ENCODE measurements at places on chromosomes 1 and 21. TPM values are rescaled to one million over a fixed set of nuclear protein-coding genes. Genes with fewer than 3 reads are reported as not detected.

GRCh38 chr1:92945748-92946270 is 15.5 kb downstream of the DIPK1A start:
- no peak overlapping the region for H3K27ac ChIP-seq
- H3K27me3 ChIP-seq: no peaks in the 10 kb centered on the region
- no peak overlapping the region for H3K4me3 ChIP-seq
- H3K4me1 ChIP-seq: peaks cover 19% of the 10 kb centered on the region

DNA sequence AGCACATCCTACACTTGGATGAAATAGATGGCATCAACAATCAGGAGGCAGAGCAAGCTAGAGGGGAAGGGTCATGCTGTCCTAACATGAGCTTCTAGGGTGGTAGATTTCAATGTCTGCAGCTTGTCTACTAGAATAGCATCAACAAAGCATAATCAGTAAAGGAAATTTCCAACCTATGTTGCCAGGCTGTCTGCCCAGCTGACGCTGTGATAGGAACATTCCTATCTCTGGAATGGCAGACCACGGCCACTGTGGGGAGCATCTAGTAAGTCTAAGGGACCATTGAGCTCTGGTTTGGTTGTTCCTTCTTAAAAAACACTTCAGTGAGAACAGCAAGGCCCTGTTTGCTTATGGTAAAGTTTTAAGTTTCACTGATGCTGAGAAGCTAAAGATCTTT is 206.8 kb downstream of the PAPPA2 start:
- no peaks in the 10 kb centered on the region for H3K4me1 ChIP-seq
- H3K4me3 ChIP-seq: no peak overlapping the region
- no peak for DNase-seq
- no peak overlapping the region for H3K27ac ChIP-seq
- H3K36me3 ChIP-seq: no peaks in the 10 kb centered on the region
- no peaks in the 10 kb centered on the region for H3K27me3 ChIP-seq

DNA sequence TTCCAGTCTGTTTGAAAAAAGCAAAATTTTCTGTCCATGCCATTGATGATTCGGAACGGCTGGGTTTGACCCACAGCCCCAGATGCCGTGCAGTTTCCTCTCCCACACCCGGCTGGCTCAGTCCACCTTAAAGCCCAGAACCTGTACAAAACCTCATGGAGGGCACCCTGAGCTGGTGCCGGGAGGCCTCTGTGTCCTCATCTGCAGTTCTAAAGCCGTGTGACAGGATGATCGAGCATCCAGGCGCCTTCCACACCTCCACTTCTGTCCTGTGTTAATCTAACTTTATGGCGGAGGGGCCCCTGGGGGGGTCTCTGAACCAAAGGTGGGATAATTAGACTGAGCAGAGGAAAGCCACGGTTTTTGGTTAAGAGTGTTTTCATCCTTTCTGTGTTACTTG is 49.6 kb downstream of the SLC37A1 start:
- no peak for DNase-seq
- H3K4me3 ChIP-seq: no peak overlapping the region
- H3K27me3 ChIP-seq: no peaks in the 10 kb centered on the region
- peaks cover 54% of the 10 kb centered on the region for H3K36me3 ChIP-seq

DNA sequence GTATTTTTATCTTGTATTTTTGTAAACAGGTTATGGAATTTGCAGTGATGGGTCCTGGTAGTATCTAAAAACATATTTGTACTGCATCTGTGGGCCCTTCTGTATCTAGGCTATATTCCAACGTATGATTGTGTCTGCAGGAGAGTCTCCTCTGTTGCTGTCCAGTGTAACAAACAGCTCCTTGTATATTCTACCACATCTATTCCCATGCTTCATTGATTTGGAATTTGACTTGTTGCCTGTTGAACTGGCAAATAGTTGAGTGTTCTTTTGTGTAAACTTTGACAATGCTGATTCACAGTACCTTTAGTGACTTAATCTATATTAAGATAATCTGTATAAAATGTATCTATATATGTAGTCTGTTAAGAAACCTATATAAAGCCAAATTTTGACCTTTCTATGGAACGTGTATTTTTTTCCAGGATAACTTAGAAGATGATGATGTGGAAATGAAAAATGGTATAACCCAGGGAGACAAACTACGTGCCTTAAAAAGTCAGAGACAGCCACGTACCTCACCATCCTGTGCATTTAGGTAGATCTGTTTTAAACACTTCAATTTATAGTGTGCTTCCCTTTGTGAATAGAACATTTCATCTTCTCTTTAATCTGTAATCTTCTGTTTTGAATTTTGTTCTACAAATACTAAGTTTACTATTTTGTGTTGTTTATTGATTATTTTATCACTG is 43.4 kb upstream of the GPR88 start:
- no peak overlapping the region for H3K27ac ChIP-seq
- no peaks in the 10 kb centered on the region for H3K27me3 ChIP-seq
- peaks cover 71% of the 10 kb centered on the region for H3K36me3 ChIP-seq
- H3K4me3 ChIP-seq: no peak overlapping the region
- no peaks in the 10 kb centered on the region for H3K4me1 ChIP-seq

DNA sequence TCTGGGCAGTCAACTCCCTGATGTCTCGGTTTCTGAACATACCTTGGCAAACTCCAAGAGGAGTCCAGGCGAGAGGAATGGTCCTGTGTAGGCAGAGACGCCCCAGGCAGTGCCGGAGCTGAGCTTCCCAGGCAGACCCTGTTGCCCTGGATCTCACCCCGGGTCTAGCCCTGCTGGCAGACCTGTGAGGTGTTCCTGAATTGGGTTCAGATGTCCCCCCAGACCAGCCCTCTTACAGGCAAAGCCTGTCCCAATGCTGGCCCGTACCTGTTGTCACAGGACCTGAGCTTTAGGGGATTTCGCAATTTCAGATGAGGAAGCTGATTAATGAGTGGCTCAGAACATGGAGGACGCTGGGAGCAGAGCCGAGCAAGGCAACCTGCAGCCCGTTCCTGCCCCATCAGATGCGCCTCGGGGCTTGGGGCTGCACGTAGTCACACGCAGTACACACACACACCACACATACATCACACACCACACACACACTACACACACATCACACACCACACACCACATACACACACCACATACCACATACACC is 38.5 kb upstream of the PDE9A start:
- H3K4me3 ChIP-seq: peak overlapping the region; percentile 51
- DNase-seq: peak; percentile 39
- H3K27ac ChIP-seq: peak overlapping the region; percentile 55
- no peaks in the 10 kb centered on the region for H3K27me3 ChIP-seq
- H3K4me1 ChIP-seq: peaks cover 38% of the 10 kb centered on the region

DNA sequence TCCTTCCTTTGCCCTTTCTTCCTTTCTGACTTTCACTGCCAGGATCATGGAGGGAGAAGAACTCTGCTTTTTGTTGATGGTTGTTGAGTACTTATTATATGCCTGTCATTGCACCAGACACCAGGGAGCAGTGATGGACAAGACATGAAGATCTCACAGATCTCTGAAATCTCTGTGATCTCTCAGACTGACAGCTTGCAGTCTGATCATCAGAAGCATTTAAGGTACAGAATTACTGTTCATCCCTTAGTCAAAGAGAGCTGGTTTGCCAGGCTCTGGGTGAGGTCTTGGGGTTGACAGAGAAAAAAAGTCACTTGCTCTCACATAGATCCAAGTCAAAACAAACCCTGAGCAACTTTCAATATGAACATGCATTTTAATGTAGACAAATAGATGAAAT is 299.5 kb upstream of the FMN2 start:
- no peak overlapping the region for H3K27ac ChIP-seq
- no peaks in the 10 kb centered on the region for H3K36me3 ChIP-seq
- no peak for DNase-seq

GRCh38 chr1:20601129-20601825 is 12.4 kb downstream of the CDA start:
- H3K4me3 ChIP-seq: no peak overlapping the region
- no peaks in the 10 kb centered on the region for H3K36me3 ChIP-seq
- no peaks in the 10 kb centered on the region for H3K4me1 ChIP-seq
- H3K27me3 ChIP-seq: no peaks in the 10 kb centered on the region
- no peak overlapping the region for H3K27ac ChIP-seq

DNA sequence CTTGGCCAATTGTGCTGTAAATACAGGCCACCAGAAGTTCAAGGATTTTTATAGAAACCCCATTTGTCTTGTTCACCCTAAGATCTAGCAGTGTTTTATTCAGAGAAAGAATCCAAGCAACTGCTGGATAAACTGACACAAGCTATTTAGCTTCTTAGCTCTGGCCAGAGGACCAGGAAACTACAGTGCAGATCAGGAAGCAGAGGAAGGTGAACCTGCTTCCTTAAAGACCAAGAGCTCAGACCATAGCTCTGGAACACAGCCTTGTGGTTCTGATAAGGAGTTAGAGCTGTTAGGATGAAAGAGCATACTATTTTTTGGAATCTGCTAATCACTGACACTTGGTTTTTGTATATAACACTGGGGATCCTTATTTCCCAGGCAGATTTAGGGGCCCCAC is 5.2 kb upstream of the CCDC17 start:
- no peaks in the 10 kb centered on the region for H3K4me1 ChIP-seq
- peaks cover 73% of the 10 kb centered on the region for H3K36me3 ChIP-seq
- no peak overlapping the region for H3K4me3 ChIP-seq
- no peaks in the 10 kb centered on the region for H3K27me3 ChIP-seq
- no peak overlapping the region for H3K27ac ChIP-seq
- no peak for DNase-seq

GRCh38 chr1:236421022-236421421 is 26.9 kb downstream of the EDARADD start:
- H3K27ac ChIP-seq: no peak overlapping the region

GRCh38 chr1:24732186-24732885 is 12.9 kb upstream of the CLIC4 start:
- H3K4me3 ChIP-seq: no peak overlapping the region
- no peaks in the 10 kb centered on the region for H3K36me3 ChIP-seq
- H3K4me1 ChIP-seq: no peaks in the 10 kb centered on the region
- no peak overlapping the region for H3K27ac ChIP-seq

GRCh38 chr1:43436371-43436770 is 17.4 kb downstream of the HYI start:
- no peak for DNase-seq
- H3K27ac ChIP-seq: no peak overlapping the region
- H3K4me3 ChIP-seq: no peak overlapping the region
- peaks cover 63% of the 10 kb centered on the region for H3K36me3 ChIP-seq

GRCh38 chr1:91502672-91503184 is 2.1 kb downstream of the CDC7 start:
- H3K36me3 ChIP-seq: no peaks in the 10 kb centered on the region
- DNase-seq: no peak
- H3K4me1 ChIP-seq: peaks cover 13% of the 10 kb centered on the region
- no peak overlapping the region for H3K4me3 ChIP-seq
- H3K27ac ChIP-seq: no peak overlapping the region
- no peaks in the 10 kb centered on the region for H3K27me3 ChIP-seq

DNA sequence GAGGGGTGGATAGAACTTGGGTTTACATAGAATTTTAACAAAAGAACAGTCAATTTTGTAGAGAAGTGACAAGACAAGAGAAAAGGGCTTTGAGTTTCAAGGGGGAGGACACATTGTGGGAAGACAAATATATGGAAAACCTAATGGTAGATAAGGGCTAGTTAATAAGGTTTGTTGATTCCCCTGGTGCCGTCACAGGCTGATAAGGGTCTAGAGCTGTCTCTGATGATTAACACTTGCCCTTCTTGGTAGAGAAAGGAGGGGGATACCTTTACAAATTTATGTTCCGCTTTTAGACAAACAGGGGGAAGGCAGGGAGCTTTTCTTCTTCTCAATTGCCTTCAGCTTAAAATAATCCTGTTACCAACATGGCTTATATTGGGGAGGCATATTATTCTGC is 124.3 kb downstream of the ETS2 start:
- no peaks in the 10 kb centered on the region for H3K4me1 ChIP-seq
- no peak overlapping the region for H3K27ac ChIP-seq
- H3K4me3 ChIP-seq: no peak overlapping the region
- H3K36me3 ChIP-seq: no peaks in the 10 kb centered on the region
- DNase-seq: no peak

- no peak overlapping the region for H3K27ac ChIP-seq
- no peaks in the 10 kb centered on the region for H3K27me3 ChIP-seq
- H3K4me3 ChIP-seq: no peak overlapping the region
These were observed 307.3 kb downstream of the PTPRU start for GRCh38 chr1:29543586-29543985.

- H3K27ac ChIP-seq: no peak overlapping the region
- H3K4me1 ChIP-seq: no peaks in the 10 kb centered on the region
- no peak overlapping the region for H3K4me3 ChIP-seq
- H3K36me3 ChIP-seq: no peaks in the 10 kb centered on the region
- H3K27me3 ChIP-seq: peaks cover 15% of the 10 kb centered on the region
- DNase-seq: no peak
These were observed 271.7 kb downstream of the DUSP10 start for GRCh38 chr1:221470000-221470698.

DNA sequence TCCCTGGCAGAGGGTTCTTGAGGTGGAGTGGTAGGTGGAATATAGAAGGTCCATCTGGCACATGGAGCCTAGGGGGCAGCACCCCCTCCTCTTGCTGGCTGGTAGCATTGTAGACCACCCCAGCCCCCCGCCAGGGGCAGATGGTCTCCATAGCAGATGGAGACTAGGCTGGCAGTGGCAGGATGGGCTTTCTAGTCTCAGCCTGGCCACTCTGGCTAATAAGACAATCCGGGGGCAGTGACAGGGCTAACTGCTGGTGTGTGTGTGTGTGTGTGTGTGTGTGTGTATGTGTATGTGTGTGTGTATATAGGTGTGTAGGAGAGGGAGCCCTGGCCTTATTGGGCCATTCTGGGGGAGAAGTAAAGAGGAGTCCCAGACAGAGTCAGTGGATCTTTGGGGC is 16.1 kb downstream of the UTP11 start:
- peaks cover 42% of the 10 kb centered on the region for H3K4me1 ChIP-seq
- DNase-seq: no peak
- no peaks in the 10 kb centered on the region for H3K27me3 ChIP-seq
- peaks cover 23% of the 10 kb centered on the region for H3K36me3 ChIP-seq
- no peak overlapping the region for H3K4me3 ChIP-seq

- H3K4me1 ChIP-seq: no peaks in the 10 kb centered on the region
- DNase-seq: no peak
- no peak overlapping the region for H3K4me3 ChIP-seq
- H3K27ac ChIP-seq: no peak overlapping the region
These were observed 67.8 kb downstream of the POU2F1 start for GRCh38 chr1:167288390-167289074.

DNA sequence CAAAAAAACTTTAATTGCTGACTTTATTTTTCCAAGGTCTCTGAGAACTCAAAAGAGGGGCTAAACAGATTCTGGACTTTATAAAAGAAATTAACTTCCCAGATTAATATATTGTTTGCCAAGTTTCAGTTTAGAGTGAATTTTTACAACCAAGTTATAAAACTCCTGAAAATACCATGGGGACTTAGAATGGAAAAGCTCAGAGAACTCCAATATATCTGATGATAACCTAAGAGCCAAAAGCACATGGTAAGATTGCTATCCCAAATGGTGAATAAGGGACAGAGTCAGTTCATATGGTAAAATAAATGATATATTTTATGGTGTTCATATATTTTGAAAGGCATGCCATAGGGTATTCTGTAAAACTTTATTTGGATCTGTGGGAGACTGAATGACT is 470.9 kb downstream of the TTLL7 start:
- H3K27ac ChIP-seq: no peak overlapping the region
- DNase-seq: no peak
- no peaks in the 10 kb centered on the region for H3K27me3 ChIP-seq
- no peaks in the 10 kb centered on the region for H3K36me3 ChIP-seq
- H3K4me3 ChIP-seq: no peak overlapping the region

- peak overlapping the region; percentile 92 for H3K4me3 ChIP-seq
- peak; percentile 78 for DNase-seq
- no peak overlapping the region for H3K27ac ChIP-seq
These were observed 7.6 kb downstream of the EFNA3 start for GRCh38 chr1:155086128-155086741.

RGS16 gene
- total RNA-seq: 16.3 TPM

LHX4 gene
- total RNA-seq: 0.03 TPM

PEAR1 gene
- total RNA-seq: 0.20 TPM

RHBG gene
- not detected for total RNA-seq

PHLDA3 gene
- total RNA-seq: 0.71 TPM

TMEM200B gene
- not detected for total RNA-seq

HMCN1 gene
- total RNA-seq: 0.14 TPM

PLPPR4 gene
- total RNA-seq: not detected

ORC1 gene
- total RNA-seq: 1.3 TPM

CDC14A gene
- total RNA-seq: 174 TPM
